A549 (cell line): ENCODE measurements at places on chromosomes 3 and 15.

DNA sequence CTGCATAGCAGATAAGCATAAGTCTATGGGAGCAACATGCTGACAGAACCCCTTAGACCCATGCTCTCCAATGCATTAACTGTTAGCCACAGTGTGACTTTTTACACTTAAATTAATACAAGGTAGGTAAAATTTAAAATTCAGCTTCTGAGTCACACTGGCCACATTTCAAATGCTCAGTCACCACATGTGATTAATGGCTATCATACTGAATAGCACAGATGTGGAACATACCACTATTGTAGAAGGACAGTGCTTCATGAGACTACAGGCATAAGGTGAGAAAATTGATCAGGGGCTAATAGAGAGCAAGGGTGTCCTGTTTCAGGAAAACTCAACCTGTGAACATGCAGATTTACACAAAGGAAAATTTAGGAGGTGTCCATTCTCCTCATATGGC lies 357.0 kb upstream of the SEMA6D start:
- DNase-seq, result no peak

GRCh38 chr3:146550070-146550615 lies 5.7 kb upstream of the PLSCR1 start:
- DNase-seq, result no peak

DNA sequence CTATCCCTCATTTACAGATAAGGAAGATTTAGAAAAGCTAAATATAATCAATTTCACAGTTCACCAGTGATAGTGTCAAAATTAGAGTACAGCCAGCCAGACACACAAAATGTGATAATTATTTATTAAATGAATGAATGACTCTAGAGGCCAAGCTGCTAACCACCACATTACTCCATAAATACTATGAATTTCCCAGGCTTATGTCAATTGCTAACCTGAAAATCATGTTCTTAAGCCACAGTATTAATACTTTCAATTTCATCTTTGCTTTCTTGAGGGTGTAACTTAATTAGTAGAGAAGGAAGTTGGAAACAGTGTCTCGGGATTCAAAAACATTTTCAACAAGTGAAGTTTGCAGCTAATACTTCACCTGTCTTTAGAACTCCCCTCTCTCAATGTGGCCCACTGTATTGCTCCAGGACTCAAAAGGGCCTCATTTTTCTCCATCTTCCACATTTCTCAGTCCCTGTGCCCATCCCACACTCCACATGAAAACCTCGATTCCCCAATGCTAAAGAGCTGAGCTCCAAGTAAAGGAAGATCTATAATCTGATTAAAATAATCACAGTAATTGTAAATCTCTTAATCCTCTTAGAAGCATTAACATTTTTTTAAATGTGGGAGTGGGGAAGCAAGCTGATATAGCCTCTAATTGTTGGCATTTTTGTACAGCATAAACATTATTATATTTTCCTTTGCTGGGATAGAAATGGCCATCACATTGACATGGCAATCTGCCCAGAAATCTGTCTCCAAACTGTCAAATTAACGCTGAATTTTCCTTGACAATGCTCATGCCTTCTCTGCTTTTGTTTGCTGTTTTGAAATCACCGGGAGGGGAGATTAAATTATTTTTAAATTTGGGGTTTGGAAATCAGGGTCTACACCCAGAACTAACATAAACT lies 765.1 kb downstream of the ROBO1 start:
- no peak for DNase-seq

GRCh38 chr3:186255703-186256331 lies 106.2 kb downstream of the DGKG start:
- DNase-seq, result no peak

GRCh38 chr15:71294911-71295602 lies 179.8 kb downstream of the THSD4 start:
- DNase-seq, result peak; percentile 99

GRCh38 chr3:196409409-196409808 lies 22.8 kb downstream of the UBXN7 start:
- DNase-seq, result no peak

DNA sequence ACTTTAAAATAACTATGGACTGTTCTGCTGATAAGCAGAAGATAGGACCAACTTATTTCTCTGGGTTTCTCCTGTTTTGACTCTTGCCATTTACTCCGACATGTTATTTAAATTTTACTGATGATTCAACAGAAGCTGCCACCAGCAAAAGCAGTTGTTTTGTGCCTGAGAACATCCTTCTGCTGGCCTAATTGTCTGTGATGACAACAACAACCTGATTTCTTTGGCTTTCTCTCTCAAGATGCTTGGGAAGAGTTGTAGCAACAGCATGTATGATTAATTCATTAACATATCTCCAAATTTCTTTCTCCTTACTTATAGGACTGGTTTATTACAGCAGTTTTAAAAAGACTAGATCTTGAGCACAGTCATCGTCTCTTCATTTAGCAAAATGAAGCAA lies 36.9 kb upstream of the DYNC1LI1 start:
- no peak for DNase-seq

DNA sequence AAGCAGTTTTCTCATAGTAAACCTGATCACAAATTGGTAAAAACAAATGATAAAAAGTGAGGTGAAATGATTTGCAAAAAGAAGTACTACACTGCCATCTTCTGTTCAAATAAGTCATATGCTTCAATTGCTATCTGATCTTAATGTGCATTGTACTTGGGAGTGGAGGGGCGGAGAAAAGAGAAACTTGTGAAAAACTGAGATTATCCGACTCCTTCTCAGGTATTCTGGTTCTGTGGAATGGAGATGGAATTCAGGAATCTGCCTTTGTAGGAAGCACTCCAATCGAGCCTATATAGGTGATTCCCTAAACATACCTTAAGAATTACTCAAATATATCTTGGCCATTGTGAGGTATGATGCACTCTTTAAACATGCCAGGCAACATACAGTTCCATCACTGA lies 180.6 kb downstream of the CHL1 start:
- DNase-seq, result peak; percentile 4

GRCh38 chr15:84790676-84791075 lies 26.5 kb upstream of the ALPK3 start:
- DNase-seq, result no peak

DNA sequence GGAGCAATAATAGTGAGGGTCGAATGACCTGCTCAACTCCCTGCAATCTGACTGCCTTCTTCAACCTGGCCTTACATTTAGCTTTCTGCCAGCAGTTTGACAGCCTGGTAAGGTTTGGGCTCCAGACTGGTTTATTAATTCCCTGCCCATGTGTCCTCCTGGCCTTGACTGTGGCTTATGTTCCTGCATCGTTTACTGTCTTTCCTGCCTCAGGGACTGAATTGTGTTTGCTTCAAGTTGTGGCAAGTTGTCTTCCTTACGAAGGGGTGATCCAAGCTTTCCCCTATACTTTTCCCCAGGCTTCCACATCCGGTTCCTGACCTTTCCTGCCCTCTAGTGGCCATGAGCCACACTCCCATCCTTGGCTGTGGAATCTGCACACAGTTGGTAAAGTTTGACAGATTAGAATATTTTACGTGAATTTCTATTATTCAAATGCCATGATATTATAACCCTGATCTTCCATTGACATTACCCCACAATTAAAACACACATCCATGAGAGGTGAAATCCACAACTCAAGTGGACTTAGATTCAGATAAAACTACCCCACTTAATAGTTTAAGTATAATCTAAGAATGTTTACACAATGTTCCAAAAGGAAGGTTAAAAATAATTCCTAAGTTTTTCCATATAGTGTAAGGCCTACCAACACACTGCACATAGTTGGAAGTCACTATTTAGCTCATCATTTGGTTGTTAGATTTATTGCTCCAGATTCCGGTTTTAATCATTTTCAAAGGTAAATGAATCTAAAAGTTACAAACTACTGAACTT lies 95.7 kb downstream of the NEDD4 start:
- DNase-seq, result peak; percentile 76

DNA sequence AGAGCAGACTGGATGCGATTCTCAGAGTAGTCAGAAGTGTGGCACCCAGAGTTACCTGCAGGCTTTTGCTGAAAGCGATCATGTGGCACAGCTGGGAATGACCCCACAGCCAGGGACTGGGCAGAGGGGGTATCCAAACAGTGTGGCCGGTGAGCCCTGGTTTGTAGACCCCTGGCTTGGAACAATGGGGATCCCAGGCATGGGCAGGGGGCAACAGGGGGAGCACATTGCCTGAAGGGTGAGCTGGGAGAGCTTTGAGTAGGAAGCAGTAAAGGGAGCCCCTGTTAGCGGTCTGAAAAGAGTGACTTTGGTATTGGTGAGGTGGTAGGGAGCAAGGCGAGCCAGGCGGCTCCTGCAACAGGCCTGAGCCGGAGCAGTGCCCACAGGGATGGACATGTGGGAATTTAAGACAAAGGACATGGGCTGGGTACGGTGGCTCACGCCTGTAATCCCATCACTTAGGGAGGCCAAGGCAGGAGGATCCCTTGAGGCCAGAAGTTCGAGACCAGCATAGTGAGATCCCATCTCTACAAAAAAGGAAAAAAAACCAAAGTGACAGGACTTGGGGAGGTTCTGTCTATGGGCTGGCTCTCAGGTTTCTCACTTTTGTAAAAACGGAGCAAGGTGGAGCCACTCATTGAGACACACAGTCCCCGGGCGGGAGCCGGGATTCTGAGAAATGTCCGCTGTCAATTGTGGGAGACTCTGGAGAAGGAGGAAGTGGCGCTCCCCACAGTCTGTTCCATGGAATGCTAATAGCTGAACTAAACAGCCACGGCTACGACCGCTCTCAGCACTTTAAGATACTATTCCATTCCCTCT lies 223.8 kb upstream of the LYSMD4 start:
- no peak for DNase-seq

GRCh38 chr15:72873379-72874233 lies 90.0 kb upstream of the ADPGK start:
- DNase-seq, result no peak

GRCh38 chr15:70845602-70846360 lies 8.2 kb downstream of the LARP6 start:
- no peak for DNase-seq

DNA sequence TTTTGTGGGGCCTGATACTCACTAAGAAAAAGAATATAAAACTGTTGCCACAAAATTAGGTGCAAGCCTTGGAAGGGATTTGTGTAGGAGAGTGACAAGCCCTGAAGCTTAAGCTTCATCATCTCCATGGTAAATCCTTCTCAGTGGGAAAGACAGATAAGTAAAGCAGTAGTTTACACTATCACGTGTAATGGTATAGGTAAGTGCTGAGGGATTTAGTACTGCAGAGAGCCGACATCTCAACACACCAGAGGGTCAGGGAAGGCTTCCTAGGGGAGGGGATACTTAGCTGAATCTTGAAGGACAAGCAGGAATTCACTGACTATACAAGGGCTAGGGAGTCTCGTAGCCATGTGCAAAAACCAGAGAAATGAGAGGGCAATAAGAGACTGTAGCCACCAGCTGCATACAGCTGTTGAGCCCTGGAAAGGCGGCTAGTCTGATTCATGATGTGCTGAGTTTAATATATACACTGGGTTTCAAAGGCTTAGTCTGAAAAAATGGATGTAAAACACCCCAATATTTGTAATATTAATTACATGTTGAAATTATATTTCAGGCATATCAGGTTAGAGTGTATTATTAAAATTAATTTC lies 11.1 kb downstream of the SLC24A1 start:
- DNase-seq, result no peak

DNA sequence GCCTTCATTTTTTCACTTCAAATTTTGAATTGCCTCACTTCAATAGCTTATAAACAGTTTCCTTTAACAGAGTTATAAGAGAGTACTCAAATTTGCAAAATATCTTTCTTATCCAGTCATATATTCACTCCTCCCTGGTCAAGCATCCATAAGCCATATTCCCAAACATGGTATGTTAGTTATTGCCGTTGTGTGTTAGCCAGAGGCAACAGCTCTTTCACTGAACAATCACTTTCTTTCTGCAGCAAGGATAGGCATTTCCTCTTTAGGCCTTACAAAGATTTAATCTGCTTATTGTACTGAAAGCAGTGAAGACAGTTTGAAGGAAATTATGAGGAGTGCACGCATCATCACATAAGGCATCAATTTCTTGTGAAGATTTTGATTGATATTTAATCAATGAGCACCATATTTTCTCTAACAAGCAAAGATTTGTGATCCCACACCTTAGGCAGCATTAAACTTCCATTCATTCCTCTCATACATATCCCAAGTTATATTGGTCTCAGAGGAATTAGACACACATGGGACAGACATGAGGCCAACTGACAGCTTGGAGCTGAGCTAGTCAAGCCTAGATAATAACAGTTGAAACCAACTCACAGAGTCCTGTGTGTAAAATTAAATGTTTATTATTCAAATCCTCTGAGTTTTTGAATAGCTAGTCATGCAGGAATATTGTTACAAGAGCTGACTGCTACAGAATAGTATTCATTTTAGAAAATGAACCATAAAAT lies 80.0 kb upstream of the EPHA6 start:
- no peak for DNase-seq

GRCh38 chr15:66008940-66009562 lies 139.8 kb downstream of the RAB11A start:
- peak; percentile 84 for DNase-seq

DNA sequence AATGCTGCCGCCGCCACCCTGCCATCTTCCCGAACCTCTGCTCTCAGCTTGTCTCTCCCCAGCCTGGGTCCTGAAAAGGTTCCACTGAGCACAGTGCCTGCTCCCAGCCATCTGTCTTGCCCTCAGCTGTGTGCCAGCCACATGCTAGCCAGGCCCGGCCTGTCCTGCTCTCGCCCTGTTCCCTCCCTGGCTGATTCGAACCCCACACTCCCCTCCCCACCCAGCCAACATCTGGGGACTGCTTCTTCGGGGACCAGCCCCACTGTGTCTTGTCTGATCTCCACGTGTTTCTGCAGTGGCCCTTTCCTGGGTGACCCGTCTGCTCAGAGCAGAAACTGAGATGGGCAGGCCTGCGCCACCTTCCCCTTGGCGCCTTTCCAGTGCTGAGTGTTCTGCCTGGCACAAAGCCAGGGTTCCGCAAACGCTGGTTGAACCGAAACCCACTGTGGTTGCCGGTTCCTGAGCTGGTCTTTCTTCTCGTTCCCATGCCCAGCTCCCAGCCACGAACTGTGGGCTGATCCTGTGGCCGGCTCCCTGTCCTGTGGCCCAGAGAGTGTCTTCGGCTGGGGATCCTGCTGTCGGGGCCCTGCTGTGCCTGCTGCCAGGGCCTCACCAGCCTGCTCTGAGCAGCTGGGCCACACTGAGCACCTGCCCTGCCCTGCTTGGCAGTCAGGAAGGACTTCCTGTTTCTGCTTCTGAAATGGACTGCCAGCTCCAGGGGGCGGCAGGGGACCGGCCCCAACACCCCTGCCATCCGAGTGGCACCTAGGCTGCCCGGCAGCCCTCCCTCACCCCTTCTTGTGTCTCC lies 62.7 kb upstream of the KLF13 start:
- no peak for DNase-seq

GRCh38 chr15:31905054-31905453 lies 125.3 kb upstream of the CHRNA7 start:
- no peak for DNase-seq

DNA sequence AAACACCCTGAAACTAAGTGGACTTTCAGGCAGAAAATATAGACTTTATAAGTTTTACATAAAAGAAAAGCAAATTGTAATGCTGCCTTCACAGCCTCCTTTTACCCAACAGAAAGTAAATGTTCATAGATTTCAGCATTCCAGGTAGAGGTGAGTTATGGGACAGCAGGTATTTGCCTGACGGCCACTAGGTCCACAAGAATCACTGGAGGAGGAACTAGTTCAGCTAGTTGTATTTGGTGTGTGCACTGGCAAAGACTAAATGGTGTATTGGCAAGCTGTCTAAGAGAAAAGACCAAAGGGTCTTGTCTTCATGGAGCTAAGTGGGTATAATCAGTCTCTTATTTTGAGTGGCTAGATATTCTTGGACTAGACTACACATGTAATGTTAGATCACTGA lies 34.2 kb downstream of the ZNF654 start:
- DNase-seq, result no peak

- DNase-seq, result no peak
These were observed 327.3 kb upstream of the GBE1 start for GRCh38 chr3:82088749-82089148.

GRCh38 chr3:191968299-191968698 lies 507.3 kb downstream of the PYDC2 start:
- no peak for DNase-seq
